ENCODE measurements at places on chromosomes 12 and 14.

DNA sequence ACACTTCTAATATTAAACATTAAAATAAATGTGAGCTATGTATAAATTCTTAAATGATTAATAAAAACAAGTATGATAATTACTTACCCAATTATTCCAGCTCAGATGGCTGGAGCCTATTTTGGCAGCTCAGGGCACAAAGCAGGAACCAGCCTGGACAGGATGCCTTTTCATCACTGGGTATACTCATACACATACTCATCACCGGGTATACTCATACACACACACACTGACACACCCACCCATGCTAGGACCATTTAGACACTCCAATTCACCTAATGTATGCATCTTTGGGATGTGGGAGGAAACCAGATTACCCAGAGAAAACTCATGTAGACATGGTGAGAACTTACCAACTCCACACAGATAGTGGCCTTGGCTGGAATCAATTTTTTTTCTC, 57.9 kb upstream of the CNOT2 start:
- DNase-seq, result no peak

DNA sequence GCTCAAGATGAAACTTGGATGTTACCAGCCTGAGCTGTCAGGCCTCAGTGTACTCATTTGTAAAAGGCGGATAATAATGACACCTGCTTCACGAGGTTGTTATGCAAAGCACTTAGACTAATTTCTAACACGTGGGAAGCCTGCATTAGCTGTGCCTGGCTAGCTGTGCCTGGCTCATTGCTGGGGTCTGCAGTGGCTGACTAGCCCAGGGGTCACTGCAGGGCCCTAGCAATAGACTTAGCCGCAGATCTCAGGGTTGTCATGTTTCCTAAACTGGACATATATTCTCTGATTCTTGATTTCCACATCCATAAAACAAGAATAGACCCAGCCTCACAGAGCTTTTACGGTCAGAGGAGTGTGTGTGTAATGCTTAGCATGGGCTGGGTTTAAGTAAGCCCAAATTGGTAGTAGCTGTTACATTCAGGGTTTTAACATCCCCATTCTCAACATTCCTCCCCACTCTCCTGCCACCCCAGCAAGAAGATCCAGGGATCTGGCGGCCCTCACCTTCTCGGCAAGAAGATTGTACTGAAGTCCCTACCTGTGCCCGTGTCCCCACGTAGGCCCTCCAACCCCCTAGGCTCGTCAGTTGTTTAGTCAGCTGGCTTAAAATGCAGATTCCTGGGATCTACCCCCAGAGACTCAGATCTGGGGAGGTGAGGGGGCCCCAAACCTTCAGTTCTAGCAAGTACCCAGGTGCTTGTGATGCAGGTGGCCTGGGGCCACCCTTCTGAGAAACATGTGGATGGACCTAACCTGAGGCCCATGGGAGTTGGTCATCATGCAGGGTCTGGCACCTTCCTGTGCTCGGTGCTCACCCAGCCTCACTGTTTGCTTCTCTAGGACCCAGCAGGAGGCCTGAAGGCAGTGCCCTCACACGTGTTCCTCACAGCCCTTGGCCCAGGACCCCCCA, 8.6 kb downstream of the NR4A1 start:
- no peak for DNase-seq

DNA sequence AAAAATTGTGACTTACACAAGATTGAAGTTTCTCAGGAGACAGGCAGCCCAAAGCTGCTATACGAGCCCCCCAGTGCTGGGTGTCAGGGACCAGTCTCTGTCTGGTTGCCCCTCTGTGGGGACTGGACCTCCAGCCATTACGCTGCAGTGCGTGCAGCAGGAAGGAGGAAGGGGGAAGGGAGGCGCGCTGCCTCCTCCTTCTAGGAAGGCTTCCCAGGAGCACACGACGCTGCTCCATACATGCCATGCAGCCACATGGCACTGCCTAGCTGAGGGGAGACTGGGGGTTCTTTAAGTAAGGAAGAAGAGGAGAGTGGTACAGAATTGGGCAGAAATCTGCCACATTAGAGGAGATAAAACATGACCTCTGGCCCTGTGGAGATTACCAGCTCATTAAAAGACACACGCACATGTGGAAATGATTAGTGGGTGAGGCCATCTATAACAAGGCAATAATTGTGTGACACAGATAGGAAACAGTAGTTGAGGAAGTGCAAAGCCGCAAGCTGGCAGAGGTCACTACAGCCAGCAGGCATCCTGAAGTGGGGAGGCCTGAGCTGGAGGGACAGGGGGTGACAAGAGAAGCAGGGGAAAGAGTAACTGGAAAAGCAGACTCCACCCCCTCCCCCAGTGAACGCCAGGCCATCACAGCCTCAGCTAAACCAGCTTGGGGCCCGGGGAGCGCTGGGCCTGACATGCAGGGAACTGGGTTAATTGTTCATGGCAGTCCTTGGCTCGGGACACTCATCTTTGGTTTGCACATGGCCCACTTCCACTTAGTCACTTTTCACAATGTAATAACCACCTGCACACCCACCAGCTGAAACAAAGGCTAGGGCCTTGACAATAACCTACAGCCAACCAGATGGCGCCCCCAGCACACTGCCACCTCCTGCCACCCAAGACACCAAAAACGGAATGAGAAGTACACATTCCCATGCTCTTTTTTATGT, 39.6 kb downstream of the CCDC88C start:
- DNase-seq, result peak; percentile 85

DNA sequence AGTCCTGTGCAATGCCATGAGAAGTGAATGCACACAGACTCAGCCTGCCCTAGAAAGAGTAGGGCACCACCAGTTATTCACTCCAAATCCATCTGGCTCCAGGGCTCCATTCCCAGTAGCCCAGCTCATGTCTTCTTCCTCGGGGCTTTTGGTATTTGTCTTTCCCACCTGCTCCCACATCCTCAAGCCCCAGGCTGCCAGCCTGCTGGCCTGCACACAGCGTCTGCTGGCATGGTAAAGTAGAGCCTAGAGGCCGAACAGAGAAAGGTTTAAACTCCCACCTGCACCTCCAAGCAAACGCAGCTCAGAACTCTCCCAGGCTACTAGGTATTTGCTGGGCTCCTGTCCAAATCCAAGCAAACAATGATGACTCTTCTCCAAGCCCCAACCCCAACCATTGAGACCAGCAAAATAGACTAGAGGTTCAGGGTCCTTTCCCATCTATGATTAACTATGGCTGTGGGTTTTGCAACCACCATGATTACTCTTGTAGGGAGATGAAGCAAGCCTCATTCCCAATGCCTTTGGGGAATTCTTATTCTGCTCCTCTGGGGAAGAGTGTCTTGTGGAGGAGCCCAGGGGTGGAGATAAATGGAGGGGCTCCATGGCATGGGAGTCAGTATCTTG, 5.2 kb upstream of the VDR start:
- DNase-seq, result no peak

DNA sequence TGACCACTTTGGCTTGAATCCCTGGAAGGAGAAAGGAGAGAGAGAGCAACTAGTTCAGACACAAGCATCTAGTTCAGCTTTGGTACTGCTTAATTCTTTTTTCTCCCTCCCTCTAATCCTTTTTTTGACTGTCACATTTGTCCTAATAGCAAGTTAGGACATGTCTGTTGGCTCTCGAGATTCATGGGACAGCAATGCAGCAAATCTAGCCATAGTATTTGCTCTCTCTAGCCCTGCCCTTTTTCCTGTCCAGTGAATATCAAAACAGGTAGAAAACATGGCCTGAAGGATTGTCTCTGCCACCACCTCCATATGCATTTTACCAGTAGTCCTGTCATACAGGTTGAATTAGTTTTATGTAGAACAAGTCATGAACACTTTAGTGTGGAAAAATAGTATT, 116.4 kb downstream of the PTPRB start:
- DNase-seq, result no peak

- DNase-seq, result no peak
Observed at GRCh38 chr12:130805635-130806034, 33.4 kb downstream of the STX2 start.
